PC-3 (cell line): ENCODE measurements at places on chromosomes 3 and 15. TPM values are rescaled to one million over a fixed set of nuclear protein-coding genes. Genes with fewer than 3 reads are reported as not detected.

The HRG gene
- not detected in 2 replicates for total RNA-seq

GRCh38 chr15:71330638-71331162 is 215.4 kb downstream of the THSD4 start:
- DNase-seq: no peak
- H3K4me3 ChIP-seq: no peak overlapping the region
- H3K36me3 ChIP-seq: peaks cover 17% of the 10 kb centered on the region
- peaks cover 25% of the 10 kb centered on the region for H3K4me1 ChIP-seq
- H3K27ac ChIP-seq: no peak overlapping the region

The AADACL2 gene
- not detected in 2 replicates for total RNA-seq

The IQCF5 gene
- not detected in 2 replicates for total RNA-seq

GRCh38 chr3:139107424-139108252 is 62.9 kb upstream of the PRR23C start:
- H3K27ac ChIP-seq: no peak overlapping the region
- H3K4me3 ChIP-seq: no peak overlapping the region
- no peaks in the 10 kb centered on the region for H3K4me1 ChIP-seq
- DNase-seq: no peak
- no peaks in the 10 kb centered on the region for H3K36me3 ChIP-seq

GRCh38 chr3:196735751-196736150 is 3.9 kb upstream of the PAK2 start:
- H3K4me3 ChIP-seq: no peak overlapping the region
- peak; percentile 67 for DNase-seq
- H3K4me1 ChIP-seq: peaks cover 10% of the 10 kb centered on the region
- H3K27me3 ChIP-seq: no peaks in the 10 kb centered on the region

The BDH1 gene
- 10.6 and 14.1 TPM in 2 replicates for total RNA-seq

The ADAMTSL3 gene
- 7.9 and 10.9 TPM in 2 replicates for total RNA-seq

- H3K36me3 ChIP-seq: no peaks in the 10 kb centered on the region
- H3K4me1 ChIP-seq: no peaks in the 10 kb centered on the region
- H3K27ac ChIP-seq: no peak overlapping the region
- no peaks in the 10 kb centered on the region for H3K27me3 ChIP-seq
- no peak overlapping the region for H3K4me3 ChIP-seq
- DNase-seq: no peak
Measured at GRCh38 chr3:106715286-106715685, 662.0 kb upstream of the CCDC54 start.

- no peak for DNase-seq
- H3K27ac ChIP-seq: no peak overlapping the region
Measured at GRCh38 chr3:141089339-141090152, 38.4 kb downstream of the SPSB4 start.

The RETNLB gene
- not detected in 2 replicates for total RNA-seq

GRCh38 chr15:35308802-35309201 is 223.7 kb upstream of the NANOGP8 start:
- peaks cover 35% of the 10 kb centered on the region for H3K4me1 ChIP-seq
- no peaks in the 10 kb centered on the region for H3K27me3 ChIP-seq
- peak; percentile 65 for DNase-seq
- no peak overlapping the region for H3K4me3 ChIP-seq
- peak overlapping the region; percentile 18; the same call in 1 of the 2 replicates for H3K27ac ChIP-seq

DNA sequence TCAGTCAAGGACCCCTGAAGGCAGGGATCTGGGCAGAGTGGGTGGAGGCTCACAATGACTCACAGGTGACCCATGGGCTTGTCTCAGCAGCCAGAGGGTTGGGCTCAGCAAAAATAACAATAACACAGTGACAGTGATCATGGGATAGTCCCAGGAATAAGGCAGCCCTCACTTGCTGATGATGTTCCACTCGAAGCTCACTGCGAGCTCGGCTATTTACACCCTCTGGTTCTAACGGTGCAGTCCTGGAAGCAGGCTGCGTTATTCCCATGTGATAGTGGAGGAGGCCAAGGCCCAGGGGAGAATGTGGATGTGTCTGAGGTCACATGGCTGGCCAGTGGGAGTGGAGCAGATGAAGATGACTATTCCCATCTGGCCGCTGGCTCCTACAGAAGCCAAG is 16.2 kb downstream of the CCDC33 start:
- peak; percentile 11 for DNase-seq
- no peaks in the 10 kb centered on the region for H3K36me3 ChIP-seq

DNA sequence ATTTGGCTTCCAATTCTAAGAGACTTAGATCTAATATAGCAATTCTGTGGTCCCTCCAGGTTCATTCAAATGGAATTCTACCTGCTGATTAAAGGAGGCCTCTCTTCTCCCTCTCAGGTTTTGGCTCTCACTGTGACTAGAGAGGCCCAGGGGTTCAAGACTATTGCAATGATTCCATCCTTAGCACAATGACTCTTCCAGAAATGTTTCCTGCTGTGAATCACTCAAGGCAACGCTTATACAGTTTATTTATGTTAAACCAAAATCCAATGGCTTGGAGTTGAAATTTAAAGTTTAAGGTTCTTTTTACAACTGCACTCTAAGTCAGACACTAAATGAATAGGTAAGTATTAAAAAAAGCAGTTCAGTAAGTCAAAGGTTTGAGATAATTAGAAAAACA is 39.9 kb downstream of the IFT57 start:
- no peak overlapping the region for H3K27ac ChIP-seq
- H3K4me1 ChIP-seq: peaks cover 36% of the 10 kb centered on the region
- no peak overlapping the region for H3K4me3 ChIP-seq
- no peaks in the 10 kb centered on the region for H3K27me3 ChIP-seq
- no peak for DNase-seq

- H3K27ac ChIP-seq: no peak overlapping the region
- H3K36me3 ChIP-seq: no peaks in the 10 kb centered on the region
- no peak overlapping the region for H3K4me3 ChIP-seq
- no peaks in the 10 kb centered on the region for H3K27me3 ChIP-seq
- no peak for DNase-seq
Measured at GRCh38 chr3:149243540-149243939, 21.9 kb upstream of the CP start.

GRCh38 chr15:82128401-82129148 is 82.8 kb upstream of the MEX3B start:
- DNase-seq: no peak
- no peaks in the 10 kb centered on the region for H3K27me3 ChIP-seq
- H3K4me3 ChIP-seq: no peak overlapping the region
- no peaks in the 10 kb centered on the region for H3K36me3 ChIP-seq
- peaks cover 46% of the 10 kb centered on the region for H3K4me1 ChIP-seq
- H3K27ac ChIP-seq: no peak overlapping the region; the same call in 1 of the 2 replicates

The CFAP91 gene
- 0.17 and 1.1 TPM in 2 replicates for total RNA-seq

- H3K27ac ChIP-seq: peak overlapping the region; percentile 37
- peak; percentile 73 for DNase-seq
- H3K4me3 ChIP-seq: peak overlapping the region; percentile 38
Measured at GRCh38 chr3:23161896-23162570, 41.1 kb upstream of the UBE2E2 start.

DNA sequence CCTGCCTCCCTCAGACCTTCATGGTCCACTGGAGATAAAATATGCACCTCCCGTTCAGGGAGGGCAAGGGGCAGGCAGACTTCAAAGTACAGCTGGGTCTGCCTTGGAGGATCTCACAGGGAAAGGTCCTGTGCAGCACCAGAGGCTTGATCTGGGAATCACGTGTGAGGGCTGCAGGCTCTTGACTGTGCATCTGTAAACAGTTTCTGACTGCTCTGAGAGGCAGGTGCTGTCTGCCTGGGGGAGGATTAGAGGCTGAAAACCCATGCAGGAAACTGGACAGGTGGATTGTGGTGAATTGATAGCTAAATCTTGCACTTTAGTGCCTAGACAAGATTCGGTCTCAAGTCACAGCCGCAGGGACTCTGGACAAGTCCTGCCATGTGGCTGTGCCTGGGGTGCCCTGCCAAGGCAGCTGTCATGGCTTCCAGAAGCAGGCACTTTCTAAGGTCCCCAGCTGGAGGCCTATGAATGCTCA is 239.3 kb downstream of the EPHB1 start:
- no peaks in the 10 kb centered on the region for H3K27me3 ChIP-seq
- no peaks in the 10 kb centered on the region for H3K4me1 ChIP-seq
- no peak overlapping the region for H3K4me3 ChIP-seq
- no peak overlapping the region for H3K27ac ChIP-seq

DNA sequence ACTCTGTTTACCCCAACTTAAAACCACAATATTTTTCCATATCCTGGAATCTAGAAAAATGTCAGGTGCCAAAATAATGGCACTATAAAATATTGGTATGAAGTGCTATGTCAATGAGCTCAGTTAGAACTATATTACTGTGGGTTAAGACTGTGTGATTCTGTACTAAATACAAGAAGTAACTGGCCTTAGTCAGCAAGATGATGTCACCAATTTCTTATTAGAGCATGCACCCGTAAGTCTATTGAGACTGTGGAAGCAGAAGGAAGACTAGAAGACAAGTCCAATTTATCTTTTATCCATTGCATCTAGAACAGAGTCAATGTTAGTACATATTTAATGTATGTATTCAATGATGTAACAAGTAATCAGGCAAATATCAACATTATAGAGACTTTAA is 25.0 kb downstream of the LRRC58 start:
- no peak overlapping the region for H3K4me3 ChIP-seq
- no peak overlapping the region for H3K27ac ChIP-seq
- H3K4me1 ChIP-seq: no peaks in the 10 kb centered on the region
- peaks cover 13% of the 10 kb centered on the region for H3K36me3 ChIP-seq
- DNase-seq: no peak

GRCh38 chr15:90895571-90896117 is 7.5 kb upstream of the MAN2A2 start:
- H3K4me3 ChIP-seq: no peak overlapping the region
- no peak overlapping the region for H3K27ac ChIP-seq
- no peaks in the 10 kb centered on the region for H3K27me3 ChIP-seq
- no peak for DNase-seq
- H3K36me3 ChIP-seq: no peaks in the 10 kb centered on the region
- H3K4me1 ChIP-seq: no peaks in the 10 kb centered on the region

DNA sequence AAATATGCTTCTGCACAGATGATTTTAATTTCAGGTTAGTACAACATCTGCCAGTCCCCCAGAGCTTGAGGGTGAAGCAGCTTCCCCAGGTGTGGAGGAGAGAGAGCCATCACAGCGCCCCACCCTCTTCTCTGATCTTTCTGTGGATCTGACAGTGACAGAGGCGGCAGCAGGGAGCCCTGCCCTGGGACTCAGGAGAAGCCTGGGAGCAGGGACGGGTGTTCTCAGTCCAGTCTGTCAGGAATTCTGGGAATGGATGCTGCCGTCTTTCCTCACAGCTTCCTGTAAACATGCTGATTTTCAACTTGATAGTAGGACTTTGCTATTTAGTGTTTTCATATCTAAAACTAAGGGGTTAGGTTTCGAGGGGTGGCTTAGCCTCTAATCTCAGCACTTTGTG is 11.4 kb upstream of the RAB8B start:
- no peak overlapping the region for H3K27ac ChIP-seq
- peaks cover 12% of the 10 kb centered on the region for H3K4me1 ChIP-seq
- H3K36me3 ChIP-seq: no peaks in the 10 kb centered on the region

DNA sequence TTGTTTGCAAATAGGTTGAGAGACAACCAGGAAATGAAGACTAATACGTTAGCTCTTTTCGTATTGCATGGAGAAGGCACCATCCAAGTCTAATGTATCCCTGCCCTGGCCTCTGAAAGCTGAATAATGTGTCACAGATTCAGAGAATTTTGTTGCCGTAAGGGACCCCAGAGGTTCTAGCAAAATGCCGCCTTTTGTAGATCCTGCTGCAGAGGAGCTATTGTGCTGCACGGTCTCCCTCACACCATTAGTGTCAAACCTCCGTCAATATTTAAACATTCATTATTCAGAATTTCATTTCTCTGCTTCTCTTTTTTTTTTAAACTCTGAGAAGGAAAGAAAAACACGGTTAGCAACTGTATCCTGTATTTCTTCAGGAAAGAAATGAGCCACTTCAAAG is 238.7 kb downstream of the EPHB1 start:
- no peak overlapping the region for H3K27ac ChIP-seq
- no peaks in the 10 kb centered on the region for H3K4me1 ChIP-seq
- H3K36me3 ChIP-seq: no peaks in the 10 kb centered on the region
- no peak for DNase-seq
- H3K4me3 ChIP-seq: no peak overlapping the region

DNA sequence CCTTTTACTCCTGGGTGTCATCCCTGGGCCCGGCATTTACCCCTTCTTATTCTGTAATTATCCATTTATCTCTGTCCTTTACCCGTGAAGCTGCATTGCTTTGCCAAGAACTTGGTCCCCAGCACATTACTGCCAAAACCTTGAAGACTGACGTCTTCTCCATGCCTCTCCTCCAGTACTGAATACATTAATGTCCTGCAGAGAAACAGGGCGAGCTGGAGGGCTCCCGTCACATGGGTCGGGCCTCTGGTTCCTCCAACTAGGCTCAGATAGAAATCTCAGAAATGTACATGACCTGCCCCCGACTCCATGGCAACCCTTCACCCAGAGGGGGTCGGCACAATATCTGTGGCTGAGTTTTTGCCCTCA is 445 bp downstream of the EFCAB12 start:
- H3K4me3 ChIP-seq: peak overlapping the region; percentile 59
- no peak for DNase-seq
- peaks cover 17% of the 10 kb centered on the region for H3K4me1 ChIP-seq
- no peak overlapping the region for H3K27ac ChIP-seq

DNA sequence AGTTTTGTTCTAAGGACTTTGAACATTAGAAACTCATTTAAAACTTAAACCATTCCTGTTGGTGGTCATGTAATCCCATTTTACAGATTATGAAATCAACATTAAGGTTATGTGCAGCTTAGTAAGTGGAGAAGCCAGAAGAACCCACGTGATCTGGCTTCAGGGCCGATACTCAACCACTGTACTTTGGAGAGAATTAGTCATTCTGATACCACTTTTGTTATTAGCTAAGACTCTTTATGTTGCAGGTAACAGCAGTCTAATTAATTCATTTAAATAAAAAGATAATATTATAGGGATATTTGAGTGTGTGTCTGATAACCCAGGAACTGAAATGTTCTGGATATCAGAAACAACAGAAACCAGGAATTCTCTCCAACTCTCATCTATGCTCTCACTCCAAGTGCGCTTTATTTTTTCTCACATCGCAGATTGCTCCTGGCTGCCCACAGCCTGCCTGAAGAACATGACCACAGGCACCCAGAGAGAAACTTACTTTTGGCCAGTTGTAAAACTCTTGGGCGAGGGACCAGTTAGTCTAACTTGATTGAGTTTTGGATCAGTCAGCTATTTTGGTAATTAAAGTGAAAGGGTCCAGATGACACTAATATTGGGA is 25.2 kb downstream of the UBE2E1 start:
- H3K4me1 ChIP-seq: no peaks in the 10 kb centered on the region
- peaks cover 5% of the 10 kb centered on the region for H3K36me3 ChIP-seq
- no peak for DNase-seq
- H3K27me3 ChIP-seq: no peaks in the 10 kb centered on the region
- H3K4me3 ChIP-seq: no peak overlapping the region
